ENCODE measurements at places on chromosomes 2 and 18.
A peak's percentile ranks its signal among the peaks of the same experiment; 100 is the strongest.

DNA sequence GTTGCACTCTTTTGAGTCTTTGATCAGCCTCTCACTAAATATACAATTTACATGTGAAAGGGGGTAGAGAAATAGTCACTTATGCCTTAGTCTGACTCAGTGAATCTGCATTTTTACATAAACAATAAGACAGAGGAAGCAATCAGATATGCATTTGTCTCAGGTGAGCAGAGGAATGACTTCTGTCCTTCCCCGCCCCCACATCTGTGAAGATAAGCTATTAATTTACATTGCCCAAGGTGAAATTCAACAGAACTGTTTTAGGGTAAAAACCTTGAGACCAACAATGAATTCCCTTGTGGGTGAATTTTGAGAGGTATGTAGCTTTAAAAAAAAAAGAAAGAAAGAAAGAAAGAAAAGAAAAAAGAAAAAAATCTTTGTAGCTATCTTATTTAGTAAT lies 1302.9 kb upstream of the ACVR2A start:
- no peak for DNase-seq

DNA sequence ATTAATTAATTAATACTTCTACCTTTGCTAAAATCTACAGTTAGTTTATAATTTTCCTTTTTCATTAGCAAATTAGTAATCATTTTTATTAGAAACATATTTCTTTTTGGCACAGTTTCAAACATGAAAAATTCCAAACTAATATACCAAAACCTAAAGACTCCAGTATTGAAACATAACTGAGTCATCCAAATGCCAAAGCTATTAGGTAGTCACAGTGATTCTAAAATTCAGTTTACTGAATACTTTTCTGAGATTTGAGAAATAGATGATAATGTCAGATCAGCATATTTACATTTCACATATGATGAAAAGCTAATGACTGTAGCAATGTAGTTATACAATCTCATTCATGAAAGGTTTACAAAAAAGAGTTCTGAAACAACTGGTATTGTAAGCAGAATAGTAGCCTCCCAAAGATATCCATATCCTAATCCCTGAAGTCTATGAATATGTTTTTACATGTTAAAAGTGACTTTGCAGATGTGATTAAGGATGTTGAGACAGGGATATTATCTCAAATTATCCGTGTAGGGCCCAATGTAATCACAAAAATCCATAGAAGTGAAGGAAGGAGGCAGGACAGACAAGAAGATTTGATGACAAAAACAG lies 680.2 kb upstream of the CHAC2 start:
- no peak for DNase-seq

DNA sequence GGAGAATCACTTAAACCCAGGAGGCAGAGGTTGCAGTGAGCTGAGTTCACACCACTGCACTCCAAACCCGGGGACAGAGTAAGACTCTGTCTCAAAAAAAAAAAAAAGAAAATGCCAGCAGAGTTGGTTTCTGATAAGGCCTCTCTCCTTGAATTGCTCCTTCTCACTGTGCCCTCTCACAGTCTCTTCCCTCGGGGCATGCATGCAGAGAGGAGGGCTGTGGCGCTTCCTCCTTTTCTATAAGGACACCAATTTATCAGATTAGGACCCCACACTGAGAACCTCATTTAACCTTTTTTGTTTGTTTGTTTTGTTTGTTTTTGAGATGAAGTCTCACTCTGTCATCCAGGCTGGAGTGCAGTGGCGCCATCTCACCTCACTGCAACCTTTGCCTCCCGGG lies 110.5 kb downstream of the ZFP36L2 start:
- no peak for DNase-seq

DNA sequence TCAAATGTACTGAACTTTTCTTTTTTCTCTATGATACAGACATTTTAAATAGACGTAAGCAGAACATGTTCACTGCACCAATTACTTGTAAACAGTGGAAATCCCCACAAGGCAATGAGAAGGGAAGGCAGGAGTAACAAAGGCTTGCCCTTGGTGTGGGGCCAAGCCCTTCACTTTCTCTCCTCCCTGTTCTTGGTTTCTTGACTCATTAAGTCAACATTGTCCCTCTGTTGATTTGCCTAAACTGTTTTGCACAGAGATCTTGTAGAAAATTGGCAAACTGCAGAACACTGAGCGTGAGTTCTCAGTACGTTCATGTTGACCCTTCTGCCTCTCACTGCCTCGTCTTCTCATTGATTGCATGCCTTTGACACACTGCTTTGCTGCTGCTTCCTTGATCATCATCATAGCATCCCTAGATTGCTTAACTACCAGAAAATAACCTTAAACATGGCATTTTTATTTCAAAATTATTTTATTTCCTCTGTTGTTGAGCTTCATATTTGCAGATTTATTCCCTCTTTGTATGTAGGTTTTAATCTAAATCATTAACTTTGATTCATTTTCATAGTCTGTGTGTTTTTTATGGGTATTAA lies 257.7 kb downstream of the PTGR3 start:
- peak; percentile 62 for DNase-seq

DNA sequence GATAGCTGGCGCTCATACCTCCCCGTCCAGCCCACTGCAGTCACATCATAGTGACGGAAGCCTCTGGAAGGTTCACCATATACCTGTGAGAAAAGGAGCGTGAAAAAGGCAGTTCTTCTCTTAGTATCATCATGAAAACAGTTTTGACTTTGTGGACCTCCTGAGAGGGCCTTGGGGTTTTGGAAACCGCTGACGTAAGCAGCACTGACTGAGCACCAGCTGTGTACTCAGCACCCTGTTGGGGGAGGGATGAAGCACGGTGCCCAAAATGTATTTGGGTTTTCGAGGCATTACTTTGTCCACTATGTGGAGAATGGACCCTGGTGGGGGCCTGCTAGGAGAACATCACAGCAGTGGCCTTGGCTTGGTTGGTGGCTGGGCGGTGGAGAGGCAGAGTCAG lies 5.4 kb downstream of the SCLY start:
- DNase-seq: no peak

DNA sequence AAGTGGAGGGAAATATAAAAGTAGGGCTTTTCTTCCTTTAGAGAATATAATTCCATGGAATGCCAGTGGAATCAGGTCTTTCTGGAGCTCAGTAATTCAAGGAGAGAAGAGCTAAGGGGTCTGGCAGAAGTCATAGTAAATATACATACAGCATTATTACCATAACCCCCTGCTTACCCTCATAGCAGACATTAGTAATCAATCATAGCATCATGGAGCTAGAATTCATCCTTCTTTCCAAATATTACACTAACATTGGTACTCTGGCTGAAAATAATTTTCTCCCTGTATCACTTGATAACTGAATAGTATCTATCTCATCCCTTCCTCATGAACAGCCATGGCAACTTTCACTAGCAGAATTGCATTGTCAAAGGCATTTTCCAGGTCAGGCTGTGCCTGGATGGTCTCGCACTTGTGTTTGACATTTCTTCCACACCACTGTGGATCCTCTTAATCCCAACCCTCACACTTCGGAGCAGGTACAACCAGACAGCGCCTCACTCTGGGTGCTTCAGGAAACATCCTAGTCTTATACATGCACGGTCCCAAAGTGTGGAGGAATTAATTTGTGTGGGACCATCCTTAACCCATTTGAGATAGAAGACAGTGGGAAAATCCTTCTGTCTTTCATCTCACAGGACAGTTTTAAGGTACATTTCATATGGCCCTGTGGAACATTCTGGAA lies 84.2 kb upstream of the SEC11C start:
- DNase-seq: no peak

DNA sequence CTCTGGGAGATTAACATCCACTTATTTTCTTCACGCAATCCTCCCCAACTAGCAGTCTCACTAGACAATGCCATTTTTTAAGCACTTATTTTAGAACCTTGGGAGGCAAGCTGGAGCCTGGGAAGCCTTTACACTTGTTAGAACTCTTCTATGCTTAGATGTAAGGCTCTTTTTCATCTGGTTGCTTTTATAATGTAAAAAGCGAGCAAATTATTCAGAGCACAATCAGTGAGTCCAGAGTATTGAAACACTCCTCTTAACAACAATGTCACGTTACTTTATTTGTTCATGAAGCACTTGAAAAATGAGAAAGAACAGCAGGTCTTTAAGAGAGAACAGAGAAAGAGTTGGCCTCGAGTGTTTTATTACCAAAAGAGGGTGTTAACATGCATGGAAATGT lies 84.1 kb upstream of the SLC8A1 start:
- no peak for DNase-seq

- DNase-seq: no peak
Observed at GRCh38 chr2:65465857-65466256, 33.5 kb upstream of the SPRED2 start.

- DNase-seq: no peak
Observed at GRCh38 chr2:39107156-39107555, 13.7 kb downstream of the SOS1 start.

DNA sequence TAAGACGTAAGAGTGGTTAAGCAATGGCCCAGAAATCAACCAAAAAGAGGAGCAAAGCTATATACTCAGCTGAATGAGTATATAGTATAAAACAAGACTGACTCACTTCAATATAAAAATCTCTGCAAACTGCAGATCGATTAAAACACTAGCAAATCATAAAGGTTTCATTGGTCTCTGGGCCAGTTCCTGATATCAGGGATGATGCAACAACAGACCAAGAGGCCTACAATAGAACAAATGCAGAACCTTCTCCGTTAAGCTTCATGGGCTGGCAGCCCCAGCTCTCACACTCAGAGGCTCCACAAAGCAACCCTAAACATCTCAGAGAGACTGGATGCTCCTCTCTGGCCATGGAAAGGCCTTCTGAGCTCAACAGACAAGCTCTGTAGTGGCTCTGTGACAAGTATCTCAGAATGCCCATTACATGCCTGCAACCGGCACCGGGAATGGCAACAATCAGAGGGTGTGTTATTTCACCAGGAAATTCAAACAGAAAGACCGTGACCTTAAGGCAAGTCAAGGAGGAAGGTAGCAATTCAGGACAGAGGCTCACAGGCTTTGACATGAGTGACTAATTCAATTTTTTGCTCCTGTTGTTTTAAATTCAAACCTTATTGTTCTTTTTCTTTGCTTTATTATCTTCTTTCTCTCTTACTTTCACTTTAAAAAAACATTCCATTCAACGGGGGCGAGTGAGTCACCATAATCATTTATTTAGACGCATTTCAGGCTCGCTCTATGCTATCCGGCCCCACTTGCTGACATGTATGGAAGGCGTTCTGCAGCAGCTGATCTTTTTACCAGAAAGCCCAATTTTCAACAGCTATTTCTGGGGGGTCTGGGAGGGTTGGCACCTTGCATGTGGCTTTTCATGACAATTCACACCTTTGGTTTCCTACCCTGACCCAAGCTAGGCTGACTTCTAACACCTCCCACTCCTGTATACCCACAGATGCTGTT lies 15.1 kb downstream of the CYRIA start:
- no peak for DNase-seq

- DNase-seq: no peak
Observed at GRCh38 chr2:158731386-158731785, 63.7 kb upstream of the DAPL1 start.

All from CD4-positive, alpha-beta T cell treated with Interleukin-4 for 4 hours (primary cell).